ENCODE measurements at places on chromosomes 3 and 15.

- no peak for DNase-seq
Measured at GRCh38 chr15:91113030-91113429, 13.0 kb downstream of the SV2B start.

DNA sequence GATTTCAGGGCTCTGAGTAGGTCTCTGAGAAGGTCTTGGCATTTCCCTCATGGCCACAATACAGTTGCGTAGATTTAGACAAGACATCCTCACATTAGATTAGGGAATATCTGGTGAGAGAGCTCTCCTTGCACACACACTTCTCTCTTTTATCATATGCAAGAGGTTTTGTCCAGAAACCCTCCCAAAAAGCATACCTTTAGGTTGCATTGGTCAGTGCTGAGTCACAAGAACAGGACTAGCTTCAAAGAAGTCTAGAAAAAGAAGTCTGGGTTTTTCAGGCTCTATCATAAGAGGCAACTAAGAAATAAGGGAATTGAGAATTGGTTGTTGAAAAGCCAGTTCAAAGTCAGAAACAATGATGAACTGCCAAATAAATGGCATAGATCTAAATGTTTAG lies 40.1 kb upstream of the MITF start:
- DNase-seq = no peak

DNA sequence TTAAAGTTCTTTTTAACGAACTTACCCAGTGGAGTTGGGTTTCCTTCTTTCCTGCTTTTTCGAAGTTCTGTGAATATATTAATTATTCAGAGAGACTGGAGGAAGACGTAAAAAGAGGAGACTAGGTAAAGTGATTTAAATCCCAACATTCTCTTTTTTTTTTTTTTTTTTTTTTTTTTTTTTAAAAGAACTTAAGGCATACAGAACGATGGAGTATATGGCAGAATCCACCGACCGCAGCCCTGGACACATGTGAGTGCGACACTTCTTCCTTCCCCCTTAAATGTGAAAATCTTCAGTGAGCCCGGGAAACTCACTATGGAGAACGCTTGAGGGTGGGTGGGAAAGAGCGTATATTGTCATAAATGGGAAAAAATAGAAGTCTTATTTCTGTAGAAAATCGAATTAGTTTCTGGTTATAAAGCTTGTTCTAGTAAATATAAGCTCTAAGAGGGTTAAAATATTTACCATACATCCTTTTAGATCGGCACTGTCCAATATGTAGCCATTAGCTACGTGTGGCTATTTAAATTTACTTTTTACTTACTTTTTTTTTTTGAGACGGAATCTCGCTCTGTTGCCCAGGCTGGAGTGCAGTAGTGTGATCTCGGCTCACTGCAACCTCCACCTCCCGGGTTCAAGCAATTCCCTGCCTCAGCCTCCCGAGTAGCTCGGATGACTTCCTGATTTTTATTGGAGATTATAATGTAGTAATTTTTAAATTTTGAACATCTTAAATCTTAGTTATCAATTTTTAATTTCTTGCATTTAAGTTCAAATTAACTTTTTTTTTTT lies 892 bp downstream of the NMD3 start:
- no peak for DNase-seq

- no peak for DNase-seq
Measured at GRCh38 chr3:57164657-57165573, at the start of gene IL17RD. Gene IL17RD (minus strand): TSS chr3:57165353. CDS start chr3:57165286, 67 bp downstream.

DNA sequence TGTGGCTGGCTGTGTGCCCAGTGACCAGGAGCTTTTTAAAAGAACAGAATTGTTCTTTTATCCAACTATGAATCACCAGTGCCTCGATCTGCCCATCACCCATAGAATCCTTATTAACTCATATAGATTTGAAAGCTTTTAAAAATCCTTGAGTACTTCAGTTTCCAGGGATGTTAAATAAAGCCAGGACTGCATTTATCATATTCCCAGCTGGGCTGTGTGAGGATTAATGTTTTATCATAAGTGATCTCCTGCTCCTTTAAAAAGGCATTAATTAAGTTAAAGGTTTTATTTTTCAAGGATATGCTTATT lies 234.0 kb downstream of the MYRIP start:
- no peak for DNase-seq

DNA sequence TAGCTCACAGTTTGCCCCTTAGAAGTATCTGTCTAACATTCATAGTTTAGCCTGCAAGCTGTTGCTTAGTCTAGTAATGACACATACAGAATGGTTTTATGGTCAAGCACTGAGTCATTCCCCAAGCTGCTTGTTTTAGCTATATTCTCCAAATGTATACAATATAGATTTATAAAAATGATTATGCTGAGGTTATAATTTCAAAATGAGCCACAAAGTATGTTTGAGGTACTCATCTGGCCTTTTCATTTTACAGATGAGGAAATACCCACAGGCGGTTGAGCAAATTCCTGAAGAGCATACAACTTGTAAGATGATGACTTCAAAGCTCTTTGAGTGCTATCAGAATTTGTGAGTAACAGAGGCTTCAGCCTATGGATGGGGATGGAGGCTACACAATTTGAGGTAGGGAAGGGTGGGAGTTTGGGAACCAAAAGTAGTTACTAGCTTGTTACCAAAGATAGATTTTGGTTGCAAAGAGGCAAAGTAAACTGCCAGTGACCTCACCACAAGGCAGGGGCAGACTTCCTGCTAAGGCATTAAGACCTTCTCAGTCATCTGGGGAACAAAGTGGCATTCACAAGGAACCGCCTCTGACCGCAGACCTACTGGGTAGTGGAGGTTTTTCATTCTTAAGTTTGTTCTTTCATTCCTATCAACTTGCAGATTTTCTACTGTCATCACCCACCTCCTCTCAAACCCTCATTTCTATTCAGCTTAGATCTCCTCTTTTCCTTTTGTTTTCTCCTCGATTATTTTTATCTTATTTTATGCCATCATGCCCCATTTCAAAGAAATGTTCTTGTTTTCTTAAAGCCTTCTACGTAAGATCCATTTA lies 257.2 kb upstream of the NECTIN3 start:
- peak; percentile 94 for DNase-seq

All from HS-27A (cell line).